Activated CD4-positive, alpha-beta T cell treated with anti-CD3 and anti-CD28 coated beads for 4 hours (primary cell): ENCODE measurements at places on chromosomes 13 and 19.

GRCh38 chr13:36764957-36765356 lies 54.1 kb upstream of the RFXAP start:
- no peak for DNase-seq

- no peak for DNase-seq
These were observed 243.2 kb upstream of the TSHZ3 start for GRCh38 chr19:31592456-31592855.

DNA sequence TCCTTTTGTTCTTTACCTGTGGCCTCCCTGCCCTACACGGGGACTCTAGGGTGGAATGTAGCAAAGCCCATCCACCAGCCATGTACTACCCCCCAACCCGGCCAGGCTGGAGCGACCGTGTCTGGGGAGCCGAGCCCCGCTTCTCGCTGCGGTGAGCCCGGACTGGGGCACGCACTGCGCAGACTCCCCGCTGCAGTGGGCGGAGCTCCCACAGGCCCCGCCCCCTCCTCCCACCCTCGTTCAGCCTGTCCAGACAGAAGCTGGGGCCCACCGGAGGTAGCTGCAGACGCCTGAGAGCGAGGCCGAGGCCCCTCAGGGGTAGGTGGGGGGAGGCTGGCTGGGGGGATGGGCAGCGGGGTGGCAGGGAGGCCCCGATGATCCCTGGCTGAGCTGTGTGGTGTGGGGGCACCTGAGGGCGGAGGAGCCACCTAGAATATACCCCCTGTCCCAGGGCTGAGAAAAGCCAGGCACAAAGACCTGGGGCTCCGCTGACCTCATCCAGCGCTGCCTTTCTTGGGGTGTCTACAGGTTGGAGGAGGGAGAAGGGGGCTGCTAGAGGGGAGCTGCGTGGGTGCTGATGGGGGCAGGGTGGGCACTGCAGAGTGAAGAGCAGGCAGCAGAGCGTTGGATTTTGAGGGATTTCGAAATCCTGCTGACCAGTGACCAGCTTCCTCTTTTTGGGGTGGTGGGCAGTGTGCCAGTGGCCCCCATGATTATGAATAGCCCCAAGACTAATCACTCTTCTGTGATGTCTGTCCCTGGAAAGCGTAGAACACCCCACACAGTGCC lies 17.3 kb downstream of the PLD3 start:
- DNase-seq = no peak

DNA sequence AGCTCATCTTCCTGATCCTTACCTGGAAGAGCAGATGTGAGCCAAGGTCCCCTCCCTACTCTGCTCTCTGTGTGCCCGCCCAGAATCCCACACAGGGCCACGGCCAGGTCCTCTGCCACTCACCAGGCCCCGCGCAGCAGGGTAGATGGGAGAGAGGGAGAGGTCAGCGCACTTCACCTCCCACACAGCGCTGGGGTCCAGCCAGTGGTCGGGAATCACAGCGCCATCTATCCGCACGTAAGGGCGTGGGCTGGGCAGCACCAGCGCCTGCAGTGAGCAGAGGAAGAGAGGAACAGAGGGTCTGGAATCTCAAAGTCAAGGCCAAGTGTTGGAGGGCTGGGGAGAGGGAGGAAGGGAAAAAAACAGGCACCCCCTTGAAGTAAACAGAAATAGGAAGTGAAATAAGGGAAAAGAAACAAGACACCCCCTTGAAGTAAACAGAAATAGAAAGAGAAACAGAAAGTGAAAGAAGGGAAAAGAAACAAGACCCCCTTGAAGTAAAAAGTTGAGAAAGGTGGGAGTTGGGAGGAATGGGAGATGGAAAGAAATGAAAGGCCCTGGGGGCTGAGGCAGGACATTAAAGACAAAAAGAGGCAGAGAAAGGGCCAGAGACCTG lies 7.0 kb upstream of the PLA2G4C start:
- DNase-seq = no peak

DNA sequence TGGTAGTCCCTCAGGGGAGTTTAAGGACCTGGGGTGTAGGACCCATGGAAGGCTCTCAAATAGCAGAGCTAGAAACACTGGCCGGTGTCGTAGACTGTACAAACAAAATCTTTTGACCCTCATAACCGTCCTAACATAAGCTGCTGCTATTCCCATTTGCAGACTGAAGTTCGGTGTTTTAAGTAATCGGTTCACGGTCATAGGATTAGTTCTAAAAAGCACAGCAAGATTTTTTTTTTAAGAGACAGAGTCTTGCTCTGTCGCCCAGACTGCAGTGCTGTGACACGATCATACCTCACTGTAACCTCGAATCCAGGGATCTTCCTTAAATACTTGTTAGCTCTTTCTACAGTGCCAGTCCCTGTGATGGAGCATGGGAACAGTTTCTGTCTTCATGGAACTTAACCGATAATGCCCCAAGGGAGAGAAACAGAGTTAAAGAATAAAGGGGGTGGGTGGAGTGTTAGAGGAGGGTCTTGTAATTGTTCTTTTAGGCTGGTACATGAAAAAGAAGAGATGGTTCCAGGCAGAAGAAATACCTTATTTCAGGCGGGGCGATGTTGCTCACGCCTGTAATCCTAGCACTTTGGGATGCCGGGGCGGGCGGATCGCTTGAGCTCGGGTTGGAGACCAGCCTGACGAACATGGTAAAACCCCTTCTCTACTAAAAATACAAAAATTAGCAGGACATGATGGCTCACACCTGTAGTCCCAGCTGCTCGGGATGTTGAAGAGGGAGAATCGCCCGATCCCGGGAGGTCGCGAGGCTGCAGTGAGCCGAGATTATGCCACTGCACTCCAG lies 475 bp upstream of the ZC3H4 start:
- DNase-seq = no peak
